HEK293T (cell line): ENCODE measurements at places on chromosomes 1 and 21.

DNA sequence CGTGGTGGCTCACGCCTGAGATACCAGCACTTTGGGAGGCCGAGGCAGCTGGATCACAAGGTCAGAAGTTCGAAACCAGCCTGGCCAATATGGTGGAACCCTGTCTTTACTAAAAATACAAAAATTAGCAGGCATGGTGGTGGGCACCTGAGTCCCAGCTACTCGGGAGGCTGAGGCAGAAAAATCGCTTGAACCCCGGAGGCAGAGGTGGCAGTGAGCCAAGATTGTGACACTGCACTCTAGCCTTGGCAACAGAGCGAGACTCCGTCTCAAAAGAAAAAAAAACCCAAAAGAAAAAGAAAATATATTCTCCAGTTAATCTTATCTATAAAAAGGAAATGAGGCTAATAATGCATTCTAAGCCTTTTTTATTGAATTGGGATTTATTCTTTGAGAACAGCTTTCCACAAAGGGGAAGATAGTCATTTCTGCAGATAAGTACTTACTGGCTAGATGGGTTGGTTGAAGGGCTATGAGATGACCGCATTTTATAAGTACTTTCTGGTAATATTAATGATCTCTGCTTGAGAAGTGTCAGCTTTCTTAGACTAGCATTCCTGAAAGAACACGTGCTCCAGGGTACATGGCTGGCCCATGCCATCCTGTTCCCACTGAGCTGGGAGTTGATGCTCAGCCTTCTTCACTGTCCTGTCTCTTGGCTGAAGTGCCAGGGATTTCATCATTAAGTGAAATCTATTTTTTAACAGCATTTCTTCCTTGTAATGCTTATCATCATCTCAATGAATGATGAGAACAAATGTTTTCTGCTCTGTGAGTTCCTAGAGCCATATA lies 57.9 kb downstream of the SASS6 start:
- DNase-seq = no peak

DNA sequence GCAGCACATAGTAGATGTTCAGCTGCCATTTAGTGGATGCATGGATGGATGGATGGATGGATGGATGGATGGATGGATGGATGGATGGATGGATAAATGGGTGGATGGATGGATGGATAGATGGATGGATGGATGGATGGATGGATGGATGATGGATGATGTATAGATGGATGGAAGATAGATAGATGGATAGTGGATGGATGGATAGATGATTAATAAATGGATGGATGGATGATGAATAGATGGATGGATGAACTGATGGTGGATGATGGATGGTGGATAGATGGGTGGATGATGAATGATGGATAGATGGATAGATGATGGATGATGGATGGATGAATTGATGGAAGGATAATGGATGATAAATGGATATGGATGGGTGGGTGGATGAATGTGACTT lies 20.6 kb downstream of the MATN1 start:
- no peak for DNase-seq

DNA sequence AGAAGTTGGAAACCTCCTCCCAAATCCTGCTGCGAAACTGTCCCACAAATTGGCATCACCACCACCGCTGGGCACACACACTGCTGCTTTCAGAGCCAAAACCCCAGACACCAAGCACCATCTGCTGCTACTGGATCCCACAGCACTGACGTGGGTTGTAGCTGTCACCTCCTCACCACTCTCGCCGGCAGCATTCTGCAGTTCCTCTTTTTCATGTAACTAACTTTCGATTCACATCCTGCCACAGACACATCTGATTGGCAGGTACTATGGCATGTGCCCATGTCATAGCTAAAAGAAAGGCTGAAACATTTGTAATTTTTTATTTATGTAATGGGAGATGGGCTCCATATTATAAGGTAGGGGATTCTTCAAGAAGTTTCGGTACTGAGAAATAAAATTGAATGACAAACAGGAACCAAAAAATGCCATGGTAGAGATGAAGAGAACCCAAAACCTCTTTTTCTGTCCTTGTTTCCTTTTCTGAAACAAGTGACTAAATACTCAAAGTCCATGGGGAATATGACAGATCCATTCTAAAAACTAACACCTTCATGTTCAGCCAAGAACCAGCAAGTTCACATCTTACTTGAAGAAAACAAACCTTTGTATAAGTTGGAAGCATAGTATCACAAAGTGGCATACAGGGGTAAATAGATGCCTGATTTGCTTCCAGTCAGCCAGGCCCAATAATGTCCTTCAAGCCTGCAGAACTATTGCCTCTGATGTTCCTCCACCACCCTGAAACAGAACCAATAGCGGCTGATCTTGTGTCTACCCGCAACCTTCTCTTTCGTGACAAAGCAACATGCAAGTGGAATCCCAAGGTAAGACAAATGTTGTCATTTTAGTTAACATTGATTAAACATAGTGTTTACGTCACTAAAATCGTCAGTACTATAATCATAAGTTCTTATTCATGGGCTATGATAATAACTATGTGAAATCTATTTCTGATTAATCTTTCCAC lies 26.6 kb upstream of the RGS13 start:
- DNase-seq = no peak

- no peak for DNase-seq
These were observed 71.1 kb downstream of the IER5 start for GRCh38 chr1:181159451-181160140.

DNA sequence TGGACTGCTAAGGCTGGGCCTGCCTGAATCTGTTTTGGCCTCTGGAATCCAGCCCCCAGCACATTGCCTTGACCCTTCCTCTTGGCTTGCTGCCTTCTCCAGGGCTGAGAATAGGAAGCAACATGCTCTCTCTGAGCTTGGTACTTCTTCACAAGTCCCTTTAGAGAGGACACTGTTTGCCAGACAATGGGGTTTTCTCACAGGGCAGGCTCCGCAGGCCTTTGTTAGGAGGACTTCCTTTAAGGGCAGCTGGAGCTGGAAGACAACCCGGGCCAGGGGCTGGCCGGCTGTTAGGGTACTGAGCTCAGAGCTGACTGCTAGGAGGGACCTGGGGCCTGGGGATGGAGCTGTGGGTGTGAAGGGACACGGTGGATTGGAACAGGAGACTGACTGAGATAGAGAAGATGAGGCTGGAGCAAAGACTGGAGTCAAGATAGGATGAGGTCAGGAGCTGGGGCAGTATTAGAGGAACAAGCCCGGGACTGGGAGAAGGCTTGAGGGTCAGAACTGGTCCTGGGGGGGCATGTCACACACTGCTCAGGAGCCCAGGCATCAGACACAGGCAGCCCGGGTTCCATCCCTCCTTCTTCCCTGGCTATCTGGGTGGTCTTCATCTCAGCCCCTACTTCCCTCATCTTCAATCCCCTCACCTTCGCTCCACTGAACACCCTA lies 5.4 kb upstream of the ALPL start:
- no peak for DNase-seq

- peak; percentile 66 for DNase-seq
These were observed 720 bp downstream of the LIN9 start for GRCh38 chr1:226308166-226308722.

GRCh38 chr1:99886179-99886578 lies 36.0 kb downstream of the AGL start:
- no peak for DNase-seq

- no peak for DNase-seq
These were observed 1.4 kb downstream of the PPP2R5A start for GRCh38 chr1:212286556-212287131.

- DNase-seq = no peak
These were observed 72.3 kb upstream of the NR5A2 start for GRCh38 chr1:199955235-199955634.

DNA sequence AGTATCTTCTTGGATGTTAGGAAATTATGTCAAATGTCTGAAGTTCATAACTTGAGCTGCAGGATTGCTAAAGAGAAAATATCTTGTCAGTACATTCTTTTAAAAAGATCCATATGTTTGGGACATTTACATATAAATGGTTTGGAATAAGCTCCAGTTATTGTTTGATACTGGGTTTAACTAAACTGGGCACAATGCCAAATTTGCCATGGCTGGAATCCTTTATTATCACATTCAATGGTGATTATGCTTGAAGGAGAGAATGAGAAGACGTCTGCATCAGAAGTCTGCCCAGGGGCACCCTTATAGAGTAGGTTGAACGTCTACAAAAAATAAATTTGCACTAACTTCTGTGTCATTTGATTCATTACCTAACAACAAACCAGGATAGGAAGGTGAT lies 652.5 kb downstream of the AMY1C start:
- DNase-seq = no peak

- DNase-seq = no peak
These were observed 13.3 kb downstream of the ARV1 start for GRCh38 chr1:230992100-230992774.

- DNase-seq = no peak
These were observed at the start of gene C2CD4D for GRCh38 chr1:151839457-151840403. C2CD4D (minus strand) TSS chr1:151839820; CDS start chr1:151838989, 831 bp downstream.

DNA sequence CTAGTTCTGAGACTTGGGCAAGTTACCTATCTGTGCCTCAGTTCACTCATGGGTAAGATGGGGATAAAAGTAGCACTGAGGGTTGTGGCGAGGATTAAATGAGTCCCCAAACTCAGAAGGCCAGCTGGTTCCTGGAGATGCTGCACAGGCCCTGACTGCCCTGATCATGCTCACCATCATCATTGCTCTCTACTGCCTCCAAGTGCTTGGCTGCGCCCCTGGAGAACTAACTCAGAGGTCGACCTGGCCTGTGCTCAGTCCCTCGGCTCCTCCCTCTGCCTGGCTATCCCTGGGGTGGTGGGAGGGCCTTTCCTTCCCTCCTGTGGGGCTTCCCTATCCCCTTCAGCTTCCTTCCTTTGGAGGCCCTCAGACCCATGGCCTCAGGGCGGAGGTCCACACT lies 5.6 kb downstream of the SLC5A9 start:
- peak; percentile 38 for DNase-seq

- DNase-seq = peak; percentile 63
These were observed 34.0 kb upstream of the SSX2IP start for GRCh38 chr1:84724128-84724860.

- DNase-seq = no peak
These were observed 38.7 kb downstream of the SNX7 start for GRCh38 chr1:98700228-98700627.

DNA sequence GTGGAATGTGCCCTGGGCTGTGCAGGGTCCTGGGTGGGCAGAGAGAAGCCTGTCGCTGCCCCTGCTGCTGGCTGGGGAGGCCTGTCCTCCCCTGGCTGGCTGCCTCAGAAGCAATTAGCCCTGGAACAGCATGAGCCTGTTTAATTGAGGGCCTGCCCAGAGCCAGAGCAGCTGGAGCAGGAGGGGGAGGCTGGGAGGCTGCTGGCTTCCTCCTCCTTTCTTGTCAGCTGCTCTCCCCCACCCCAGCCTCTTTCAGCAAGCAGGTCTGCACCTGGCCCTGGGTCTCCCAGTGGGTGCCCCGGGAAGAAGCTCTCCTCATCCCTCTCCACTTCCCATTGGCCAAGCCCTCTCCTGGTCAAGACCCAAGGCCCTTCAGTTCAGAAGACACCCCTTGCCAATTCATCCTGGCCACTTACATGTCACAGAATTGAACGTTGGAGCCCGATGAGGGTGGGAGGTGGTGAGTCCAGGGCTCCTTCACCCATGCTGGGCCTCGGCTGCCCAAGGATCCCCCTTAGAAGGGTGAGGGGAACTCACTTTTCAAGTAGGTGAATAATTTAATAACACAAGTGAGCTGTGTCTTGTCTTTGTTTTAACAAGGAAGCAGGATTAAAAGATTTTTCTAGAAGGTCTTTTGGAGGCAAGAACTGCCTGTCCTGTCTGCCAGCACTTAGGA lies 13.2 kb downstream of the AMPD2 start:
- DNase-seq = no peak

DNA sequence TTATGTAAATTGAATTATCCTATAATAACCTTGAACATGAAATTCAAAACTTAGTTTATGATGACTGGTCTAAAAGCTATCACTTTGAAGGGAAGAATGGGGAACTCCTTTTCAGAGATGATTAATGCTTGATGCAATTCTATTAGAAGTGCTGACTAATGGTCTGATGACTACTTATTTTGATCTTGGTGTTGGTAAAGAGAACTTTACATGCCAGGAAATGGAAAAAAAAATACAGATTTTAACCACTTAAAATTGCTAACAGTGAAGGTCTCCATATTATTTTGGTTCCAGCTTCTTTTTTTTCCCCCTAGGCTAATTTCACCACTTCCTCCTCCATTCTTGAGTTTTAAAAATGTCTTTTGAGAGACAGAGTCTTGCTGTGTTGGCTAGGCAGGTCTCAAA lies 22.9 kb downstream of the S1PR1 start:
- DNase-seq = no peak

GRCh38 chr1:228004856-228005462 lies 1.8 kb upstream of the WNT3A start:
- DNase-seq = peak; percentile 12

- DNase-seq = no peak
These were observed 168.8 kb upstream of the L1TD1 start for GRCh38 chr1:62025892-62026291.

GRCh38 chr1:31822766-31823165 lies 6.9 kb upstream of the SPOCD1 start:
- no peak for DNase-seq

DNA sequence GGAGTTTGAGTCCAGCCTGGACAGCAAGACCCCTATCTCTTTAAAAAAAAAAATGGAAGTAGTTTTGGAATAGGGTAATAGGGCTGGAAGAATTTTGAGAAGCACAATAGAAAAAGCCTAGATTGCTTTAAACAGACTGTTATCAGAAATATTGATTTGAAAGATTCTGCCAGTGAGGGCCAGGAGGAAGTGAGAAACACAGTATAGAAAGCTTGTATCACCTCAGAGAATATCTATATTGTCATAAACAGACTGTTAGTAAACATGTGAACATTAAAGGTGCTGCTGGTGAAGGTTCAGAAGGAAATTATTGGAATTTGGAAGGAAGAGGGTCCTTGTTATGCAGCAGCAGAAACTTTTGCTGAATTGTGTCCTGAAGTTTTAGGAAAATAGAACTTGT lies 24.8 kb upstream of the PSEN2 start:
- no peak for DNase-seq

- DNase-seq = no peak
These were observed 42.5 kb downstream of the ERI3 start for GRCh38 chr1:44312399-44313196.

- DNase-seq = no peak
These were observed 97.1 kb upstream of the ETV3 start for GRCh38 chr1:157235307-157235706.

- DNase-seq = no peak
These were observed 131.2 kb downstream of the AK5 start for GRCh38 chr1:77412820-77413530.

DNA sequence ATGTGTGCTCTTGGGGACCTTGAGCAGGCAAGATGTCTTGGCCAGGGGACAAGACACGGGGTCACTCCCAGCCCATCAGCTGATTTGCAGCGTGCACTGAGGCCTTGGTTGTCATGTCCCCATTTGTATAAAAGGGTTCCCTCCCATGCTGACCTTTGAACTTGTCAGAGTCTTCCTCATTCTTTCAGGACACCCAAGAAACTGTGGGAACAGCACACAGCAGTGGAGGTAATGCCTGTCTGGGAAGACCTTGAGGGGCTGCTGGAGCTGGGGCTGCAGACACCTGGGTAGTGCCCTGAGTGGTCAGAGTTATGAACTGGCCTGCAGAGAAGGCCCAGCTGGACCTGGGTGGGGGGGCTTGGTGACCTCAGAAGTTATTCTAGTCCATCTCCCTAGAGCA lies 46.4 kb downstream of the FAAH start:
- no peak for DNase-seq
